Stimulated activated CD8-positive, alpha-beta memory T cell treated with anti-CD3 and anti-CD28 coated beads, Interleukin-15, amount 100 ng/mL, for 1 hour (primary cell): ENCODE measurements at places on chromosomes 12 and 14.

DNA sequence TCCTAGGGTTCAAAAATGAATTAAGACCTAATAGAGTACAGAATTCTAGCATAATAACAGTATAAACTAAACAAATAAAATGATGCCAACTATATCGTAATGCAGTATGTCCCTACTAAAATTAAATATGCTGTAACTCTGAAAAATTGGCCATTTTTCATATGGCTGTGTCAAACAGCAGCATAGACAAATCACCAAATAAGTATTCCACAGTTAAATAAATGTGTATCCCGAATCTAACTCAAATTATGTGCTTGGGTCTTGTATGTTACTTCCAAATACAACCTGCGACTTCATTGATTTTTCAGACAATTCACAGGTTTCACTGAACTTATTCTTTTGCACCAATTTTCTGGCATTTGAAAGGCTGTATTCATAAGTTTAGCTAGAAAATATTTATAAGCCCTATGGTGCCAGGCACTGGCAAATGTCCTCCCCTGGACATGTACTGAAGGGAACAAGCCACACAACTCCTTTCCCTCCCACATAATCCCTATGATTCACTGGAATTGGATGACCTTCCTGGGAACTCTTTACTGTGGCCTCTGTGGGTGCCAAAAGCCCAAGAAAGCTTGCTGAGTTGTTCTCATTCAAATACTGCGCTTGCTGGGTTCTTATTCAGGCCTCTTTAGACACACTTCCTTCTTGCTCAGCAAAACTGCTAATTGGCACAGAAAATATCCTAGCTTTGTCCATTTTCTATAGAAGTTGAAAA, 108.8 kb downstream of the KITLG start:
- DNase-seq: no peak

DNA sequence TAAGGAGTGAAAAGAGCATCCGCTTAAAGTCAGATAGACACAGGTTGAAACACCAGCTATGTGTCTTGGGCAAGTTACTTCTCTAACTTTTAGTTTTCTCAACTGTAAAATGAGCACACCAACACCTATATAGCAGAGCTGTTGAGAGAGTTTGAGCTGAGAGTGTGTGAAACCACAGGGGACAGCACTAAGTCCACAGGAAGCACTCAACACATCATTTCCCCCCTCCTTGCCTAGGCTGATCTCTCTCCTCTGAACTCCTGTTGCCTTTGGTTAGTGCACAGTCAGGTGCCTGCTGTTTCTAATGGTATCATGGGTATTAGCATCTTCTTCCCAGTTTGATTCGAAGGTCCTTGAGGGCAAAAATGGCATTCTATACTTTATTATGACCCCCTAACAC, 176.7 kb downstream of the DPF3 start:
- DNase-seq: no peak

GRCh38 chr12:98745578-98746391, 100.7 kb downstream of the APAF1 start:
- no peak for DNase-seq

GRCh38 chr14:105487449-105487985, 831 bp downstream of the CRIP1 start:
- DNase-seq: peak; percentile 43

DNA sequence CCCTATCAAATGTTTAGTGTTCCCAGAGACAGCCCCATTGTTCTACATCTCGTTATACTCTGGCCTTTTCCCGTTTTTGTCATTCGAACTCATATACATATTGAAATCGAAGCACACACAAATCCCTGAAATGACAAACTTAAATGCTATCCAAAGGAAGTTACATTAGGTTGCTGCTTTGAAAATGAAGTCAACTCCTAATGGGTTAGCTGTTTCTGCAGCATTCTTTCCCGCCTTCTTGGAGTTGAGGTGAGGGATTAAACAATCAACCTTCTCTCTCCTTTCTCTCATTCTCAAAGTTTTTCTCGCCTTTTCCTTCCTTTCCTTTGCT, 642 bp upstream of the PHC1 start:
- DNase-seq: no peak

GRCh38 chr12:106878804-106879203, 76.9 kb upstream of the TMEM263 start:
- DNase-seq: no peak

GRCh38 chr12:79933532-79934264, 1.2 kb downstream of the PPP1R12A start:
- DNase-seq: no peak

DNA sequence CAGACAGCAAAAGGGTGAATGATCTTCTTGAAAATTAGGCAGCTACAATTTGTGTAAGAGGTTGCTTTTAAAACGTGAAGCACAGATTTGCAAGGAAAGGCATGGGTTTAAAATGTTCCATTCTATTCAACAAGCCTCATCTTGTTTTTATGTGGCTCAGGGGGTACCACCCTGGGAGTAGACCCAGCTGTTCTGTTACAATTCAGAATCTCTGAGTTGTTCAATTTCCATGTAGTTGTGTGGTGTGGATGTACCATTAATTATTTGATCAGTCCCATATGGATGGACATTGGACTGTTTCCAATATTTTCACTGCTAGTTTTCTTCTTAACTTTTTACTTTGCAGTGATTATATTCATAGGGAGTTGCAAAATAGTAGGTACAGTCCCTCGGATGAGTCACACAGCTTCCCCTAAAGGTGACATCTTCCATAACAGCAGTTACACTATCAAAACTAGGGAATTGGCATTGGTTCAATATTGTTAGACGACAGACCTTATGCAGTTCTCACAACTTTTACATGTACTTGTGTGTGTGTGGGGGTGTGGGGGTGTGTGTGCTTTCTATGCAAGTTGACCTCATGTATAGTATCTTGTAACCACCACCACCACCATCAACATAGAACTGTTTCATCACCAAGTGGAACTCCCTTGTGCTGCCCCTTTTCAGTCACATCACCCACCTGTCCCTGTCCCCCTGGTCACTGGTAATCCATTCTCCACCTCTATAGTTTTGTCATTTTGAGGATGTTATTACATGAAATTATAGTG, 59.0 kb upstream of the CAPRIN2 start:
- no peak for DNase-seq

DNA sequence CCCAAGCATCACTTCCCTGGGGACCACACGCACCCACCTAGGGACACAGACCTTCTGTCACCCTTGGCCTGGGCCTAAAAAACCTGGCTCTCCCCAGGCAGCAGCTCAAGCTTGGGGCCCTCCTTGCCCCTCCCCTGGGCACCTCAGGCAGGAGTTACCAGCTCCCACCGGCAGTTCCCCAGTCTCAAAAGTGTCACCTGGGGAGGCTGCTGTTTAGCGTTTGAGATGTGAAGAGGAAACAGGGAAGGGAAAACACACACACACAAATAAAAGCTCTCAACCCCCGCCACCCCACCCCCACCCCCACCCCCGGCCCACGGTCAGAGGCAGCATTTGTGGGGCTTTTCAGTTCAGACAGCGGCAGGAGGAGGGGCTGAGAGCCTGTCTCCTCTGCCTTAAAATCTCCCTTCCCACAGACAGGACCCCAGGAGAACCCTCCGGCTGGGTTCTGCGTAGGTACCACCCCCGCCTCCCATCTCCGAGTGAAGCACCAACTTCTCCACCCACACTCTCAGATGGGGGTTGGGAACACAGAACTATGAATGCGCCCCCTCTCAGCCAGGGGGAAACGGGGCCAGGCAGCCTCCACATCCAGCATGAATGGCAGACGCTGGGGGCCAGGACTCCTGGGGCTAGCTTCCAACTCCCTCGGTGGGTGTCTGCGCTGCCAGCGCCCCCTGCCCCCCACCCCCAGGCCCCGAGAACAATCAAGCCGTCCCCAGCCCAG, 3.0 kb downstream of the NCOR2 start:
- no peak for DNase-seq

GRCh38 chr14:28772613-28773012, 6.0 kb downstream of the FOXG1 start:
- no peak for DNase-seq

- no peak for DNase-seq
Measured at GRCh38 chr12:48072266-48072665, 33.6 kb downstream of the SENP1 start.

DNA sequence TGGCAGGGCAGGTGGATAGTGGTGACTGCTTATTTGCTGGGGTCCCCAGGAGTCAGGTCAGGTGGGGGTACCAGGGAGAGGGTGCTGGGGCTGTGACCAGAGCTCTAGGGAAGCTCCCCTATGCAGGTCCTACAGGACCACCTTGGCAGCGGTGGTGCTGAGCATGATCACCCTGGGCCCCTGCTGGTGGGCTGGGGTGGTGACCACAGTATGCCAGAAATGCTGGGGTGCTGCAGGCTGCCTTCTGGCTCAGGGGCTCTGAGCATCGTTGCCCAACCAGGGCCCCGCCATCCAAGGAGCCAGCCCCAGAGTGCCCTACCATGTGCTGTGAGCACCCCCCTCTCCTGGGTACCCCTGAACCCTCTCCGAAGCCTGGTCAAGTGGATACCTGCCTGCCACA, 17.5 kb upstream of the NUDT14 start:
- no peak for DNase-seq

DNA sequence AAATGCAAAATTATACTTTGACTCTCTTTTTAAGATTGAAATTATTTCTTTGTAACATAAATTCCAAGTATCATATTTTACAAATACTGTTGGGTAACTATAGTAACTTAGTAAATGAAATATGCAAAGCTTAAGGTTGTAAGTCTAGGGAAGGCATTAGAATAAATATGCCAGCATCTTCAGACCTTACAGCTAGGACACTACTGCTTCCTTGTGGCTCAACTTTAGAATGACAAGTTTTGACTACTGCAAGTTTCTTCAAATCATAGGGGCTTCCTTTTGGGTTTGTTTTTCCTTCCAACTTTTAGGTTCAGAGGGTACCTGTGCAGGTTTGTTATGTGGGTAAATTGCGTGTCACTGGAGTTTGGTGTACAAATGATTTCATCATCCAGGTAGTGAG, 17.7 kb upstream of the ANP32D start:
- no peak for DNase-seq
